ENCODE measurements at places on chromosomes 5 and 9.

GRCh38 chr5:51013036-51013435, 346.6 kb downstream of the PARP8 start:
- no peak for DNase-seq

DNA sequence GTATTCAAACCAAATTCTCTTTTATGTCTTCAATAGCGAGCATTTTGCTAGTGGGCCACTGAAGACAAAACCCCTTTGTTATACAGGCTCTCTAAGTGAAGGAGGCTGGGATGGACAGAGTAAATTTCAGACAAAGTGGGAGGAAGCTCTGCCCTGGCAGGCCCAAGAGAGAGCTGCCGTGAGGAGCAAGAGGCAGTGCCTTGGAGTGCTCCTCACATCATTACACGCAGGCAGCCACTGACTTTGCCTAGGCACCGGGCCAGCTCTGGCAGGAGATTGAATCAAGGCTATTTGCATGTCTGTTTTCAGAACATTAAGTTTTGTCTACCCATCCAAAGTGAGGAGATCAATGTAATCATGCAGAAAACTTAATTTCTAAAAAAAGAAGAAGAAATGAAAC, 167.7 kb downstream of the CCDC192 start:
- no peak for DNase-seq

DNA sequence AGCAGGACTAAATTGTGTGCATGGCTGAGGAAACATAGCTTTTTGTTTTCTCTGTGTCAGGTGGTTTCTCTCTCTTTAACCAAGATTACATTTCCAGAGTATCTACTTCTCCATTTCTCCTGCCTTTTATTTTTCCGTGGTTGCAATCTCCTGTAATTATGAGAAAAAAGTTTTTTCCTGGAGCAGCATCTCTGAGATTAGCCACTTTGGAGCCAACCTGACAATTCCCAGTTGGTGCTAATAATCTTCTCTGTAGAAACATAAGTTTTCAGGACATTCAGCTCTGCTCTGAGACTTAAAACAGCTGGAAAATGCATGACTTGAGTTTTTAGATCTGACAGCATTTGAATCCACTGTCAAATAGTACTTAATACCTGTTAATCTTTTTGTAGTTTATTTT, 67.1 kb upstream of the GAS1 start:
- DNase-seq = no peak

DNA sequence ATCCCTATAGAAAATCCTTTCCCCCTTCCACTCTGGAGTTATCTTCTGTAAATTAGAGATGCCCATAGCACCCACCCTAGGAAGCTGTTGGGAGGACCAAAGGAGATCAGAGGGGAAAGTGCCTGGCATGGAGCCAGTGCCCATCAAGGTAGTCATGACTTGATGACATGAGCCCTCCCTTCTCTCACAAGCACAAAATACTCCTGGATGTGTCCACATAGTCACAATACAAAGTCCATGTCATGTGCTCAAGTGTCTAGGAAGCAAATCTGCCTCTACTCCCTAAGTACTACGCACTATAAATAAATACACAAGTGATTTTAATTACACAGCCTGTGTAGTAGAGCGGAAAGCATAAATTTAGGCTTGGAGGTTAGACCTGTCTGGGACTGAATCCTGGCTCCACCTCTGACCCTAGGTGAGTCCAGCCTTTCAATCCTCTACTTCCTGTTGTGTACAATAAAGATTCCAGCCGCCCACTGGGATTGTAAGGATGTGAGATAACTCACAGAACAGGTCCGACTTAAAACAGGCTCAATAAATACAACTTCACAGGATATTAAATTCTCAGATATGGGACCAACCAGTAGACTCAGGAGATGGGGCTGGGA, 30.6 kb downstream of the TTC39B start:
- DNase-seq = no peak

- DNase-seq = no peak
Observed at GRCh38 chr5:15354021-15354420, 146.0 kb upstream of the FBXL7 start.
